ENCODE measurements at places on chromosomes 5 and 9.

GRCh38 chr5:14009575-14009974 is 65.1 kb upstream of the DNAH5 start:
- no peak for DNase-seq

GRCh38 chr9:88184976-88185375 is 46.7 kb upstream of the SPATA31C2 start:
- no peak for DNase-seq

- no peak for DNase-seq
These were observed 2.1 kb upstream of the TTLL11 start for GRCh38 chr9:122095010-122095767.

- DNase-seq = no peak
These were observed 175.8 kb upstream of the CHD1 start for GRCh38 chr5:99104538-99105132.

- DNase-seq = no peak
These were observed 96.9 kb upstream of the RASA1 start for GRCh38 chr5:87170799-87171198.

DNA sequence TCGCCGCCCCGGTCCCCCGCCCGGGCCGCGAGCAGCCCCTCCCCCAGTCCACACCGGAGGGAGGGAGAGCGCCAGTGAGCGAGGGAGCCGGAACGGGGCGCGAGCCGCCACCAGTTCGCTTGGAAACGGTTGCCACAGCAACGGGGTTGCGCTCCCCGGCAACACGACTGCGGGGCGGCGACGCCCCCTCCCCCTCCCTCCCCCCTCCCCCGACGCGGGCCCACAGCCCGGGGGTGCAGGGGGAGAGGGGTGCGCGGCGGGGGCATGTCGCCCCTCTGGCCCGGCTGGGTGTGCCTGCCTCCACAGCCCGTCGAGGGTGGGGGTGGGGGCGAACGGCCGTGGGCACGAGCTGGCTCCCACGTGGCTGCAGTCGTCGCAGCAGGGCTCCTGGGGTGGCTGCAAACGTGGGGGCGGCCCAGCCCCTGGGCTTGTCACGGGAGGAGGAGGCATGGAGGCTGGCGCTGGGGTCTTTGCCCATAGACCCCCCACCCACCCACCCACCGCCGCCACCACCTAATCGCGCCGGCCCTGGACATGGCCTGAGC is 524 bp downstream of the PRR7 start:
- DNase-seq = peak; percentile 32

All from GM18507 (cell line).